ENCODE measurements at places on chromosomes 7 and 10.

DNA sequence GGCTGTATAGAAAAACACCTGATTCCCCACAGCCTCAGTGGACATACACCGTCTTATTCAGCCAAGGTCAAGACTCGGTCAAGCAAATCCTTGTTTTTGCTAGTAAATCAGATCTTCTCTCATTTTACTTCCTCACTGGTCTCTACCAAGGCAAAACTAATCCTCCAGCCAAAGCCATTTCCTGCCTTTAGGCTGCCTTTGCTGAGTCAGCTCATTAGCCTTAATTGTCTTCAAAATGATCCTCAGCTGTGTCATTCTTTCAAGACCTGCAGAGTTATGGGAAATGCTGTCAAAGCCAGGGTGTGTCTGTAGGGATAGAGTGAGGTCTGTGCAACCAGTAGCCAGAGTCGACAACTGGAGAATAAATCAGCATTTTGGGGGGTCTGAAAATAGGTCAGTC lies 107.2 kb upstream of the FAM180A start:
- DNase-seq, result no peak

DNA sequence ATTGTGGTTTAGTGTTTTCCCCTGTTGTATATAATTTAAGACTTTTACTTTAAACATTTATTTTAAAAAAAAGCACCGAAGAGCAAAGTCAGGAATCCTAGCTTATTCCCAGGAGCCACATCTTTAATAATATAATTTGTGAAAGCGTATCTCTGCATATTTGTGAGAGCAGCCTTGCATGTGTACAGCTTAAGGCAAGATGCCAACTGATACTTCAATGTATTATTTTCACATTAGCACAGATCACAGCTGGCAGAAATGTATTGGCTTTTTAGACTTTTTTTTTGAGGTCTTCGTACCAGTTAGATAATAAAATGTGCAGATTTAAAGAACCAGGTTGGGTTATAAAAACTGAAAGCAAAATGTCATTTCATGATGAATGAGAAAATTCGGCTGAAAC lies 845.7 kb upstream of the POT1 start:
- no peak for DNase-seq

- no peak for DNase-seq
These were observed 499.3 kb downstream of the INHBA start for GRCh38 chr7:41203542-41203941.

- peak; percentile 65 for DNase-seq
These were observed 7.0 kb downstream of the AIMP2 start for GRCh38 chr7:6015917-6016652.

- no peak for DNase-seq
These were observed 5.7 kb downstream of the PON1 start for GRCh38 chr7:95318501-95319100.

GRCh38 chr10:88186335-88186734 lies 322.9 kb downstream of the PTEN start:
- DNase-seq, result no peak

DNA sequence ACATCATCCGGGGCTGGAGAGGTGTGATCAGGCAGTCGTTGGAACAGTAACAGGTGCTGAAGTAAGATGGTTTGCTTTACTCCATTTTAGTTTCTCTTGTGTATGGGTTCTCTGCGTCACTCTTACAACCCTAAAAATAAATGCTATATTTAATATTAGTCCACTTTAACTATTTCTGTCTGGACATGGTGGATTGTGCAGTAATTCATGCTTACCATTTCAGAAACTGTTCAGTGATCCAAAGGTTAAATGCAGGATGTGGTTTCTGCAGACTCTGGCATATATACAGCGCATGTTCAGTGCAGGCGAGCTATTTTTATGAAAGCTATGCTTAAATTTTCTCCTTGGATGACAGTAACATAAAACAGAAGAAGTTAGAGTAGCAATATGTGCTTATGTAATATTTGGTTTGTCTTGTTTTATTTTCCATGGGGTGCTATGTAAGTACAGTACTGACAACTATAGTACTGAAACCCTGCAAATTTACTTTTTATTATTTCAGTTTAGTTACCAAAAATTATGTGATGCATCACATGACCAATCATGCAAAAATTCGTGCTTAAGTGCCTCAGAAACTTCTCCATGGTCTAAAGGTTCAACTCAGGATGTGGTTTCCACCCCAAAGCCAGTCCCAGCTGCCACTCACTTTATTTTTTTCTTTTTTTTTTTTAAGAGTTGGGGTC lies 46.6 kb upstream of the GRID1 start:
- no peak for DNase-seq

DNA sequence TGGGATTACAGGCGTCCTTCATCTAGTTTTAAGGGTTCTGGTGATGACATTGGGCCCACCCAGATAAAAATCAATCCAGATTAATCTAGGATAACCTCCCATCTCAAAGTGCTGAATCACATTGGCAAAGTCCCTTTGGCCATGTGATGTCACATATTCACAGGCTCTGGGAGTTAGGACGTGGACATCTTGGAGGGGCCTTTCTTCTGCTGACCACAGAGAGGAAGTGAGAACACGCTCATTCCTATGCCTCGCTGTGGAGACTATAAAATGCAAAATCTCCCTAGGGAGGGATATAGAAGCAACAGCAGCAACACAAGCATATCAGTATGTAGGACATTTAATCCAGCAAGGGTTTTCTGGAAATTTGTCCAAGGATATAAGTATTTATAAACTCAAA lies 266.0 kb upstream of the PITRM1 start:
- DNase-seq, result peak; percentile 21

- DNase-seq, result no peak
These were observed 78.9 kb downstream of the ITIH5 start for GRCh38 chr10:7587865-7588188.

- DNase-seq, result no peak
These were observed 161.3 kb downstream of the CUX1 start for GRCh38 chr7:101978683-101979082.

DNA sequence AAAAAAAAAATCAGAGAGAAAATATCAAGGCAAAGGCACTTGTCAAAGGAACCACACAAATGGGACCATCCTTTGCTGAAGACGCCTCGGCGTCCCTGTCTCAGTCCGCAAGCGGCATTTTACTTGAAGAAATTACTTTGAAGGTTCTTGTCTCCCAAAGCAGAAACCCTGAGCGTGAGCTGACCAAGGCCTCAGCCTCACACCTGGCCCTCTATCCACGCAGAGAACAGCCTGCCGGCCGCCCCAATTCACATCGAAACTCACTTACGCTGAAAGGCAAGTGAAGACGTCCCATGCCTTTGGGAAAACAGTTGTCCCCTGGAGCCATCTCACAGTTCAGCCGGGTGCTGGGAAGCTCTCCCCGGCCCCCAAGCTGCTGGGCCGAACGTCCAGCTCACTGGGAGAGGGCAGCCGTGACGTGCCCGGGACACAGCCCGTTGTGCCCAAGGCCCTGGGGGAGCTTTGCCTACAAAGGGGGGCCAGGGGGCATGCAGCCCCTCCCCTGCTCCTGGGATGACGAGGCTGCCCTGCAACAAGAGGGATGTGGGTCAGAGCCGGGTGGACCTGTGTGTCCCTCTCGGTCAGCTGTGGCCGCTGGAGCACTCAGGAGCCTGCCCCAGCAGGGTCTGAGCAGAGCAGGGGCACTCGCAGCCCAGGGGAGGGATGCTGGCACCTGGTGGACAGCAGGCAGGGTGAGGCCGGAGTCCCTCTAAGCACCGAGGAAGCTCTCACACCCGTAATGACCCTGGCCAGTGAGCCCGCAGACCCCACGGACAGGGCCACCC lies 49.6 kb upstream of the PDGFA start:
- no peak for DNase-seq

Measured in Ammon's horn (tissue), 1 donor.